ENCODE measurements at places on chromosomes 2 and 18.

- DNase-seq = peak; percentile 89
These were observed 309.0 kb upstream of the GULP1 start for GRCh38 chr2:187982668-187983067.

- no peak for DNase-seq
These were observed 133.0 kb downstream of the FSHR start for GRCh38 chr2:49021271-49021670.

DNA sequence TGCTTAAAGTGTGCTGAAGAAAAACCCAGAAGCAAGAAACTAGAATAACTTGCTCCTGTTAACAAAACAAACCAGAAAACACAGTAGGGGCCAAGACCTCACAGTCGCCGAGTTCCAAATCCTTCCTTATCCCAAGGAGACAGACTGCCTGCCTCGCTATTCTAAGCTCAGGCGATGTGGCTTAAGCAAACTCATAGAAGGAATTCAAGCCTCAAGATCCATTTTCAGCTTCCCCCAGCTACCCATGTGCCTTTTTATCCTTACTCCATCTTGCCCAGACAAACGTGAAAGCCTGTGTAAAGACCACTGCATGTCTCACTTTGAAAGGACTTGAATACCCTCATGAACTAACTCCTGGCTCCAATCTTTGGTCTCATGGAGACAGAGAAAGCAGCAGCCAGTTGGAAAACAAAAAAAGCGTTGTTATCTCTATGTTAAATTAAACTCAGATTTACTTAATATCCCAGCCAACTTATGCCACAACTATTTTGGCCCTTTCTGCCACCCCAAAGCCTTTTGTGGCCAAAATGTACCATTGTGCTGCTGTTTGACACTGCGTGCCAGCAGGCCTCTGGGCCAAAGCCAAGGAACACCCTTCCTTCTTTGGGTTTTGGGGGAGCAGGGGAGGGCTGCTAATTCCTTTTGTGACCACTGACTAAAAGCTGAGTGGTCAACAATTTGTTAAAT lies 123.2 kb upstream of the FZD5 start:
- peak; percentile 67 for DNase-seq

- no peak for DNase-seq
These were observed 54.7 kb downstream of the CABLES1 start for GRCh38 chr18:23189768-23190661.

- DNase-seq = no peak
These were observed 333.0 kb downstream of the IRS1 start for GRCh38 chr2:226466589-226466988.

GRCh38 chr2:64331849-64332699 lies 121.9 kb upstream of the LGALSL start:
- DNase-seq = no peak

- no peak for DNase-seq
These were observed 57.7 kb upstream of the CTIF start for GRCh38 chr18:48481092-48481491.

GRCh38 chr2:228728961-228729360 lies 542.1 kb downstream of the PID1 start:
- DNase-seq = peak; percentile 31

GRCh38 chr2:113187771-113188170 lies 14.0 kb downstream of the PSD4 start:
- DNase-seq = no peak

DNA sequence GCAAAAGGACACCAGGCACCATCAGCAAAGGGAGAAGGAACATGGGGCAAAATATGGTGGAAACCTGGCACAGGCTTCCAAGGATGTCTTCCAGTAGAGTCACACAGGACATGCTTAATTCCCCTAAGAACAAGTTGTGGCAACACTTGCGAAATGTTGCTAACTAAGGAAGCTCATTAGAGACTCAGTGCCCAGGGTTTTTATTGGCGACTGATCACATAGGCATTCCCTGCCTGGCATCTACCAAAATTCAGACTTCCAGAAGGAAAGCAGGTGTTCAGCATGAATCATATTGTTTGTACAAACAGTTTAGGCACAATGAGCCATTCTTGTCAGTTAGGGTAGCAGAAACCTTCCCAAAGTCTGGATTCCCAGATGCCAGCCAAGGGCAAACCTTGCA lies 25.7 kb downstream of the SLC4A1AP start:
- DNase-seq = peak; percentile 53

DNA sequence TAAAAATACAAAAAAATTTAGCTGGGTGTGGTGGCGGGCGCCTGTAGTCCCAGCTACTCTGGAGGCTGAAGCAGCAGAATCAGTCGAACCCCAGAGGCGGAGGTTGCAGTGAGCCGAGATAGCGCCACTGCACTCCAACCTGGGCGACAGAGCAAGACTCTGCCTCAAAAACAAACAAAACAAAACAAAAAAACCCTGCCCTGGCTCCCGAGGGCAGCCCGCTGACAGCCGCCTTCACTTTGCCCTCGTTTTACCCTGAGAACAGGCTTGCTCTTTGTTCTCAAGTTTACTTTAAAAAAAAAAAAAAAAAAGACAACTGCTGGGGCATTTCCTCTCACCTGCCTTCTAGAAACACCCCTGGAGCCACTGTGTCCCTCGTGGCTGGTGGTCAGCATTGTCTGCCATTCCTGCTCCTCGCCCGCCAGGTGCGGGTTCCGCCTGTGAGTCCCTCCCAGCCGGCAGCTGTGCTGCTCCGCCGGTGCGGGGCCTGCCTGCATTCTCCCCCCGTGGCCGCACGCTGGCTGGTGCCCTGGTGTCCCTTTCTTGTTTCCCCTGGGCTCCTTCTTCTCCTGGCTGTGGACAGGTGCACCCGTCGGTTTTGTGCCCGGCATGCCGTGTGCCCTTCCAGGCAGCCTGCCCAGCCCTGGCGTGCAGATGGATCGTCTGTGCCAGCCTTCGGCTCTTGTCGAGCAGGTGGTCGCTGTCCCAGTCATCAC lies 105.7 kb downstream of the USP40 start:
- no peak for DNase-seq

- DNase-seq = peak; percentile 10
These were observed 40.9 kb downstream of the STAT4 start for GRCh38 chr2:191109888-191110287.

DNA sequence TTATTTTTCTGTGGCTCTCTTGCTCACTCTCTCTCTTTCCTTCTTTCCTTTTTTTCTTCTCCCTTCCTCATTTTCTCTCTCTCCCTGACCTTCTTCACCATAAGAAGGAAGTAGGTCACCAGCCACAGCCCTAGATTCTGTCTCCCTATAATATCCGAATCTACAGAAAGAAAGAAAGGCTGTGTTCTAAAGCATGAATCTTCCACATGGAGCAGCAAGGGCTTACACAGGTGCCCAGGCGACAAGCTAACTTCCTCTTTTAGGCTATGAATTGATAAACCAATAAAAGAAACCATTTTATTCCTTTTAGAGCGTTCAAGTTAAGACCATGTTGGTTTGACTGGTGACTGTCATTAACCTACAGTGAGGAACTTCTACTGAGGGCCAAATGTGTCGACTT lies 49.3 kb downstream of the CACNB4 start:
- no peak for DNase-seq

- DNase-seq = peak; percentile 50
These were observed 68.7 kb upstream of the TTC27 start for GRCh38 chr2:32559136-32559535.

DNA sequence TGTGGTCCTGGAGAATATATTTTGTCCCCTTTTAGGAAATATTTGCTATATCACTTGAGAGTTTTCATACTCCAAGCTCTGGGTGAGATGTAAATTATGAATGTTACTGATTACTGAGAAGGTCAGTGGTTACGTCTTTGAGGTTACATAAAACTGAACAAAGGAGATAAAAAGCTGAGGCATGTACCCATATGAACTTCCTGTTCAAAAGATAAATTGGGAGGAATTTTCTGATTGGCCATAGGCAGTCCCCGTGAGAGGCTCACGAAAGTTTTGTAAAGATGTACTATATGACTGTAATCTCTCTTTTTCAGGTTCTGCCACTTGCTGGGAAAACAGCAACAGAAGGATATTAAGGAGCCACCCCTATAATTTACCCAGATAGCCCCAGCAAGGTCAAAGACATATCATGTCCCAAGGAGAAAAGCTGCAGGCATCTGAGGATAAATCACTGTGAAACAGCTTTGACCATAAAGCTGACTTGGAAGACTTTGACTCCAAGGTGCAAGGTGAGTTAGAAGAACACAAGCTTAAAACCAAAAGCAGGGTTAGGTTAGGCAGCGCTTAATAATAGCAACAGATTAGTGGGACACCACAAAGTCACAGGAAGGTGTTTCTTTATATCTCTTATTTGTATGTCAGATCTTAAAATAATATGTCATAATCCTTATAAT lies 90.4 kb downstream of the OSBPL6 start:
- DNase-seq = no peak

- no peak for DNase-seq
These were observed 116.7 kb downstream of the CTIF start for GRCh38 chr18:48655508-48655907.

GRCh38 chr2:14524041-14524802 lies 108.3 kb upstream of the LRATD1 start:
- peak; percentile 82 for DNase-seq

DNA sequence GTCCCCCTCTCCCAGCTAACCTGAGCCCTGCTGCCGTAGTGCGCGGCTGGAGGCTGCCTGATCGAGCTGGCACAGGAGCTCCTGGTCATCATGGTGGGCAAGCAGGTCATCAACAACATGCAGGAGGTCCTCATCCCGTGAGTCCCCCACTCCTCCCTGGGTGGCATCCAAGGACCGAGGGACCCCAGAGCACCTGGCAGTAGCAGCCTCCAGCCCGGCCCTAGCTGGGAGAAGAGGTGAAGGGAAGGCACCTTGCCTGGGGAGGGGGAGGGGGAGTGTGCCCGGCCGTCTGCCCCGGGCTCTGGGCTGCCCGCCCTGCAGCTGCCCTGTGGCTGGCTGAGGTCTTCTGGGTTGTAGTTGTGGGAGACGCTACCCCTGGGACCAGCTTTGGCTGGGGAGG lies 26.3 kb downstream of the ANO7 start:
- DNase-seq = no peak
